Eye (tissue), 1 donor: ENCODE measurements at places on chromosomes 11 and 22.
A peak's percentile ranks its signal among the peaks of the same experiment; 100 is the strongest.

DNA sequence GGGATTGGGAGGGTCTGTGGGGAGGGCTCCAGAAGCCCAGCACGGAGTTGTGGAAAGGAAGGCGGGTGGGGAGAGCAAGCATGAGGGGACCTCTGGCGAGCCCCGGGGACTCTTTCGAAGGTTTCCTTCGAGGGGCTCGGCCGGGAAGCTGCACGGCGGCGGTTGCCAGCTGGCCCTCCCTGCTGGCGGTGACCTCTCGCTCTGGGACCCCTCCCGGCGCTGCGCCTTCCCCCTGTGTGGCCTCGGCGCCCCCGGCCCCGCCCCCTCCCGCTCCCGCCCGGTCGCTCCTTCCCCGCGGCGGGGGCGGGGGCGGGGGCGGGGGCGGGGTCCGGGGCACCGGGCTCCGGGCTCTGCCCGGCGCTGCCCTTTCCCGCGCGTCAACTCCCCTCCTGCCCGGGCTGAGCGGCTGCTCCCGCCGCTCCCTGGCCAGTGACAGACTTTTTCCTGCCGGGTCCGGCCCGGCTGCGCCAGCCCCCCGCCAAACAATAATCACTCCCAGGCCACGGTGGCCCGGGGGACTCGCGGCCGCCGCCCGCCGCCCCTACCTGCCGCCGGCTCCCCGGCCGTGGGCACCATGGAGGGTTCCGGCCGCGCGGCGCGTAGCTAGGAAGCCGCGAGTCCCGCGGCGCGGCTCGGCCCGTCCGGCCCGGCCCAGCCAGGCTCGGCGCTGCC is 941 bp downstream of the CLCF1 start:
- peak; percentile 76 for DNase-seq

GRCh38 chr11:100637706-100638105 is 49.4 kb upstream of the ARHGAP42 start:
- DNase-seq: peak; percentile 48

- no peak for DNase-seq
These were observed 79.1 kb downstream of the NAT10 start for GRCh38 chr11:34184505-34185015.

DNA sequence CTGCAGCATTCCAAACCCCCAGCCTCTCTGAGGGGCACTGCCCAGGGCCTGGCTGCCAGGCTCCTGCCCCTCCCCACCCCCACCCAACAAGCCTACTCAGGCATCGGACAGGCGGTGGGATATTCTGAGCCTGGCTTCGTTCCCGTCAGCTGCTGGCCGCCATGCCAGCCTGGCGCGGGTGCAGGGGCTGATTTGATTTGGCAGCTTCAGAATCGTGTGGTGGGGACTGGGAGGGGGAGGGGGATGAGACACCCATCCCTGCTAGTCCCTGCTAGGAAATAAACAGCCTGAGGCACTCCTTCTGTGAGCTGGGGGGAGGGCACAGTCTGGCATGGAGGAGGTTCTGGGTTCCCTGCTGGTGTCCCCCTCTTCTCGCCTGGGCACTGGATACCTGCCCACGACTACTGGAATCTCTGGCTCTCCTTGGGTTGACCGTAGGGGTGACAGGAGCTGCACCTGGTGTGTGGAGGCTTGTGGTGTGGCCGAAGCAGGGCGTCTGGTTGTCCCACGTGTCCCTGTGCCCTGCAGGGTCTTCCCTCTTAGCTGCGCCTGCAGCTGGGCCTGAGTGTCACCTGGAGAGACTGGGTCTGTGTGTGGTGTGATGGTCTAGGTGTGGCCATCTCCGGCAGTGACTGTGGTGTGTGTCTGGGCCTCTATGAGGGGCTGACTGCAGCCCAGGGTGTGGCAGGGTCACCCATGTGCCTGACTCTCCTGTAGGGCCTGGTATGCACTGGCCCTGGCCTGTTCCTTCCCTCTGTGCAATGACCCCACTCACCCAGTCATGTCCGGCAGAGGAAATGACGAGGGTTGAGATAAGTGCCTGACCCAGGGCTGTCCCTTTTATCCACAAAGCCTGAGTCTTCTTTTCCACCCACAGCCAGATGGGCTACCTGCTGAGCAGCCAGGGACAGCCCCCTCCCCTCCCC is 42.2 kb downstream of the PDE2A start:
- no peak for DNase-seq

- DNase-seq: no peak
These were observed 55.9 kb upstream of the CCDC188 start for GRCh38 chr22:20206709-20207215.

DNA sequence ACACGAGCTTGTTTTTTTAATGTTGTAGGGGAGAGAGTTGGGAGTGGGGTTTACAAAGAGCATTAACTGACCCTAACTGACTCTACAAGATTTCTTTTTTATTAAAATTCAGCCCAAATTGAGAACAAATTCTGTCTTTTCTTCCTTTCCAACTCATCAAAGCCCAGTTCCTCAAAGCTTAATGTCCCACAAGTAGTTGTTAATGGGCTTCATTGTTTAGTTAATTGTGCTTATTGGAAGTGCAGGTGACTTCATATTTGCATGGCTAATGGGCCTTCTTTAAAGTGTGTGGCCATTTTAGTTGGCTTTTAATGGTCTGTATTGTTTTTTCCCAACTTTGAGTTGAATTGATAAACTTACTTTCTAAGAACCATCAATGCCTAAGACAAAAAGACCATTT is 39.8 kb downstream of the MPPED2 start:
- DNase-seq: no peak

DNA sequence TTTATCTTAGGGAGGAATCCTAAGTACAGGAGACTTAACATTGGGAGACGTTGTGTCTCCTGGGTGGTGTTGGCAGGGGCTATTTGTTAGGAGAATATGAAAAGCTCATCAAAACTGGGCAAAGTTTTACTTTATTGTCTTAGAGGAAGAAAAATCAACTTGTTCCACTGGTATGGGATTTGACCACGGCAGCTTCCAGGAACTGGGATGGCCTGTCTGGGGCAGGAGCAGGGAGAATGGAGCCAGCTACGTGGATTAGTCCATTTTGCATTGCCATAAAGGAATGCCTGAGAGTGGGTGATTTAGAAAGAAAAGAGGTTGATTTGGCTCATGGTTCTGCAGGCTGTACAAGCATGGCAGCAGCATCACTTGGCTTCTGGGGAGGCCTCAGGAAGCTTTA is 198.4 kb downstream of the ADAMTS15 start:
- no peak for DNase-seq

GRCh38 chr22:24433828-24434470 is 6.5 kb downstream of the ADORA2A start:
- no peak for DNase-seq

DNA sequence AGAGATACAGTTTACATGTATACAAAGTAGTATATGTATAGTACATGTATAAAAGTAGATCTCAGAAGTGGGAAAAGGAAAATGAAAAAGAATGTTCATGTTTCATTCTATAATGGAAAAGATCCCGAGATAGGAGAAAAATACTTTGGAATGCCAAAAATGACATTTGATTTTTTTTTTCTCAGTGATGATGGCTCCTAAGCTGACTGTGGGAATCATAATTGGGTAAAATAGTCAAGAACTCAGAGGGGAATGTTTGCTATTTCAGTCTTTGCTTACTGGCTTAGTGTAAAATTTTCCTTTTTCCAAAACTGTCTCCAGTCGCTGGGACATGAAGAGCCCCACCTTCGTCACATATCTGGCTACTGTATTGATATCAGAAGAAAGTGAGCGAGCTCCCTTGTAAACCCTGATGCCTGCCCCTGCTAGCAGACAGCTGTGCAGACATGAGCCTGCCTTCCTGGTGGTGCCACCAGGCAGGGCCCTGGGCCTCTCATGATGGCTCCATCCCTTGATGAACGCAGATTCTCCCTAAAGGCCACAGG is 944.6 kb downstream of the NTM start:
- DNase-seq: no peak

DNA sequence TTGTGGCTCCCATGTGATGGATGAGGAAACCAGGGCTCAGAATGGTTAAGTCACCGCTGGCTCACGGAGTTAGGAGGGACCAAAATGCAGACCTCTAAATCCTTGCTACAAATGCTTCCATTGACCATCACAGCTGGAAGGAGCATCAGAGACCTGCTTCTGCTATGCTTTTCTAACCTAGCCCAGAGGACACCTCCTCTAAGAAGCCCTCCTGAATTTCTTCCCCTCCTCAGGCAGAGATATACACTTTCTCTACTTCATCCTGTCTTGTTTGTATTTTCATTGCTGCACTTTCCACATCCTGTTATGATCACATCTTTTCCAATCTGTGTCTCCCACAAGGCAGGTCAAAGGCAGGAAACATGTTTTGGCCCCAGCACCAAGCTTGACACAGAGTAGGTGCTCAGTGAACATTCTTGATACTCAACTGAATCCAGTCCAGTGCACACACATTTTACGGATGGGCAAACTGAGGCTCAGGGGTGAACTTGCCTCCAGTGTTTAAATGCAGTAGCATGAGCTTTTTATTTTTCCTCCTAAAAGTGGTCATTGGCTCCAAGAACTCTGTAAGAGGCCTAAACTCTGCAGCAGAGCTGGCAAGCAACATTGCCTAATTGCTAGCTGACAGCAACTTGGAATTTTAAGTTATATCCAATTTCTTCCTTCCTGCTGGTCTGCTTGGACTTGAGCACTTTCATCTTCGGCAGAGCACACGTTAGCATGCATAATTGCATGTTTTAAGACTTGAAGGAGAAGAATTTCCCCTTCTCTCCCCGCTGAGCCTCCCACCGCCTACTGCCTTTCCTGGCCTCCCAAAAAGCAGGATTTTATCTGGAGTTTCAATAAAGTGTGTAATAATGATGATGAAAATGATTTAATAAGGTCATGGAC is 12.7 kb downstream of the SCUBE1 start:
- DNase-seq: no peak

- DNase-seq: peak; percentile 30
These were observed 274.0 kb downstream of the SOX6 start for GRCh38 chr11:16082095-16083055.

DNA sequence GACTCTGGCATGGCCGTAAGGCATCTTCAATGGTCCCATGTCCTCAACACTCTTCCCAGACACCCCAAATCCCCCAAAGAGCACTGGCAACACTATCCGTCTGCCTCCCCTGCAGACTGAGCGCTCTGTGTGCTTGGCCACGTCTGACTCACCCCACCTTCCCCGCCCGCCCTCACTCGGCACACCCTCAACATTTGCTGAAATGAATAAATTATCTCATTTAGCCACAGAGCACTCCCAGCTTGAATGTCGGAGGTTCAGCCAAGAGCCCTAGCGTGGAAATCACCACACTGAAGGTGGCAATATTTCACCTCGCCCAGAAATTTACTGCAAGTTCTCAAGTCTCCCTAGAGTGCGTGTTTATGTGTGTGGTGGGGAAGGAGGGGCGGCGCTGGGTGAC is 46.6 kb upstream of the TCF20 start:
- DNase-seq: no peak

GRCh38 chr11:65591939-65592857 is 3.4 kb downstream of the KCNK7 start:
- DNase-seq: peak; percentile 73

DNA sequence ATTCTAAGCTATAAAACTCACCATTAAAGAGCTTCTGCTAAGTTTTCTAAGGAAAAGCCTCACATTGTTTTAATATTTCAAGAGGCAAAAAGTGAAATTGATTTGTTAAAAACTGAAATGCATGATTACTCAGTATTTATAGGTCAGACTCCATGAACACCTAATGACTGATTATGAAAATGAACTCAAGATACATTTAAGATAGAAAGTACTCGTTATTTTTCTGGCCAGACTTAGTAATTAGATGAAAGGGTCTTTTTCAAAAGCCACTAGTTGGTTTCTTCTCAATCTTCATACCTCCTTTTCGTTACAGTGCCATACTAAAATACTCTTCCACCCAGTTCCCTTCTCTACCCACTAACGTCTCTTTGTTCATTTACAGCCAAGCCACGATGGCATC is 56.3 kb downstream of the VSIG10L2 start:
- DNase-seq: no peak

DNA sequence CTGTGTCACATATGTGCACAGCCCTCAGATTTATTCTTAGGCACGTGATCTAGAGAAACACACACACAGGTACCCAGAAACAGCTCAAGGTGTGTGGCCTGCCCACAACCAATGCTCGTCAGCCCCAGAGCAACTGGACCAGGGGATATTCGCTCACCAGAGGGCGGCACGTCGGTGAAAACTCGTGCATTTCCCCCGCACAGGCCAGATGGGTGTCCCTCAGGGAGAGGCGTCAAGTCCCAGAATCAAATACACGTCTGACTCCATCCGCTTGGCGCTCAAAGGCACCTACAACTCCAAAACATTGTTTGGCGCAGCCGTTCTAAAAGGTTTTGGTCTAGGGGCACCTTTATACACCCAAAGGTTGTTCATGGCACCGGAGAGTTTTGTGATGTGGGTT is 429.0 kb downstream of the BRD1 start:
- no peak for DNase-seq

GRCh38 chr11:78800756-78801155 is 226.1 kb upstream of the NARS2 start:
- no peak for DNase-seq

- no peak for DNase-seq
These were observed 2.2 kb downstream of the POU2AF3 start for GRCh38 chr11:111300569-111300968.

GRCh38 chr11:34134765-34135164 is 29.3 kb downstream of the NAT10 start:
- DNase-seq: no peak

DNA sequence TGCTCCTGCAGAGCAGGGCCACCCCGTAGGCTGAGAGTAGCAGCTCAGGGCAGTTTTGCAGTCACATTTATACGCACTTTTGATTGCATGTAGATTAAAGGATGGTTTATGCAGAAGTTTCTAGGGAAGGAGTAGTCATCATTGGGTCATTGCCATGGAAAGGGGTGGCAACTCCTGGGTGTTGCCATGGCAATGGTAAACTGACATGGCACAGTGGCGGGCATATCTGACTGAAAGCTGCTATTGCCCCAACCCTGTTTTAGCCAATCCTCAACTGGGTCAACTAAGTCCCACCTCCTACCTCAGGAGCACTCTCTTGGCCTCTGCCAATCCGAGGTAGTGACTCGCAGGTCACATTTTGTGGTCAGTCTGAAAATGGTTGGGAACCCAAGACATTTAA is 2.4 kb upstream of the ARSA start:
- no peak for DNase-seq

DNA sequence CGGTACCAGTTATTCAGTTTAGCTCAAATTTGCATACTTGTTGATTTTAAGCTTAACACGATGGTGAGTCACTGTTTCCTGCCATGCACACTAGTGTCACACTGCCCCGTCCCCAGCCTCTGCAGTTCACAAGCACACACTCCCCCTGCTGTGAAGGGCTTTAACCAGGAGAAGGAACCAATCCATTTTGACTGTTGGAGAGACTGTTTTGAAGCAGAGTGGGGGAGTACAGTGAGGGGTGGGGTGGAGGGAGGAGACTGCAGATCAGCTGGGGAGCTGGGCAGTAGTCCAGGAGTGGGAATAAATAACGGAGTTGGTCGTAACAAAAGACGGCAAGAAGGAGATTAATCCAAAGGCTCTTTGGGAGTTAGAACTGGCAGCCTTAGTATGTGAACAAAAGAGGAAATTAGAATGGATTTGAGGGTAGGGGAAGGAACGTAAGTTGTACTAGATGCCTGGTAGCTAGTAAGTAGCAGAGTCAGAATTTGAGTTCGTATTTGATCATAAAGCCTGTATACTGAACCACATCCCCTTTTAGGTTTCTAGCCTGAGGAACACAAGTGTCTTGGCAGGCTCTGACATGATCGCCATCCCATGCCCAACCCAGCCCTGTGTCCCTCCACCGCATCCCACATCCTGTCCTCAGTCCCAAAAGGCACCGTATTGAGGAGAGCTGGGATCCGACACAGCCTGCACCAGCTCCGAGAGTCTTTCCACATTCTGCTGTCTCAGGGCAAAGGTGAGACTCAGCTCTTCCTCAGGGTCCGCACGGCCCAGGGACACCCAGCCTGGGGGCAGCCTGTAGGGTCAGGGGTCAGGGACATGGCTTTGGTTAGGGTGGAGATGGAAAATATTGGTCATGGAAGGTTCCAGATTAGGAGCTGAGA is 862 bp downstream of the TPP1 start:
- DNase-seq: peak; percentile 51
